ENCODE measurements at places on chromosomes 5 and 9.

DNA sequence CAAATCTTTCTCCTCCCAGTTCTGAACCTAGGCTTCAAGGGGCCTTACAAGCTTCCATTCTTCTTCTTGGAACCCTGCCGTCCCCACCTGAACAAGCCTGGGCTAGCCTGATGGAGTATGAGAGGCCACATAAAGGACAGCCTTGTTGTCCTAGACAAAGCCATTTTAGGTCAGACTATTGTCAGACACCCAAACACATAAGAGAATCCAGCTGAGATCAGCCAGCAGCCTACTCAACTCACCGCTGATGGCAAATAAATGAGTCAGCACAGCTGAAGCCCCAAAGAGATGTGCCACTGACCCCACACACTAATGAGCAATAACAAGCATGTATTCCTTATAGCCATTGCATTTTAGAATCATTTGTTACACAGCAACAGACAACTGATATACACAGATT is 33.8 kb downstream of the SVEP1 start:
- no peak for DNase-seq

DNA sequence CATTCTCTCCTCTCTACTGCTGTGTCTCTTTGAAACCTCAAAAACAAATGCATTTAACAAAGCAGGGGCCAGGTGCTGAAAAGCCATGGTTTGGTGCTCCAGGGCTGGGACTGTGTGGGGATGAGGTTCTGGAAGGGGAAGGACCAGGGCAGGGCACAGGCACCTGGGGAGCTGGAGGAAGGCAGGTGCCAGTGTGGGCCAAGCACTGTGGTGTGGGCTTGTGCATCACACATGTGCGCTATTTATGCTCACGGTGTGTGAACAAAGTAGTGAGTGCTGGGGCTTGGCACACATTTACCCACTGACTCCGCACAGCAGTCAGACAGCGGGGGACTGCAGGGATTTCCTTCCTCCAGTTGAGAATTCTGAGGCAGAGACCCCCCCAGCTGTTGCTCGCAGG is 10.1 kb downstream of the HRH2 start:
- no peak for DNase-seq

- DNase-seq = no peak
These were observed 18.7 kb downstream of the ERGIC1 start for GRCh38 chr5:172852490-172853354.

- no peak for DNase-seq
These were observed 29.4 kb downstream of the SMAD5 start for GRCh38 chr5:136162008-136162407.

GRCh38 chr9:8895861-8896224 is 1096.3 kb upstream of the DMAC1 start:
- DNase-seq = no peak

- DNase-seq = no peak
These were observed at the start of gene NR2F1 for GRCh38 chr5:93582677-93583438. Gene NR2F1, plus strand, starts transcription at chr5:93583222. Its CDS starts 1,802 bp downstream, at chr5:93585024.

DNA sequence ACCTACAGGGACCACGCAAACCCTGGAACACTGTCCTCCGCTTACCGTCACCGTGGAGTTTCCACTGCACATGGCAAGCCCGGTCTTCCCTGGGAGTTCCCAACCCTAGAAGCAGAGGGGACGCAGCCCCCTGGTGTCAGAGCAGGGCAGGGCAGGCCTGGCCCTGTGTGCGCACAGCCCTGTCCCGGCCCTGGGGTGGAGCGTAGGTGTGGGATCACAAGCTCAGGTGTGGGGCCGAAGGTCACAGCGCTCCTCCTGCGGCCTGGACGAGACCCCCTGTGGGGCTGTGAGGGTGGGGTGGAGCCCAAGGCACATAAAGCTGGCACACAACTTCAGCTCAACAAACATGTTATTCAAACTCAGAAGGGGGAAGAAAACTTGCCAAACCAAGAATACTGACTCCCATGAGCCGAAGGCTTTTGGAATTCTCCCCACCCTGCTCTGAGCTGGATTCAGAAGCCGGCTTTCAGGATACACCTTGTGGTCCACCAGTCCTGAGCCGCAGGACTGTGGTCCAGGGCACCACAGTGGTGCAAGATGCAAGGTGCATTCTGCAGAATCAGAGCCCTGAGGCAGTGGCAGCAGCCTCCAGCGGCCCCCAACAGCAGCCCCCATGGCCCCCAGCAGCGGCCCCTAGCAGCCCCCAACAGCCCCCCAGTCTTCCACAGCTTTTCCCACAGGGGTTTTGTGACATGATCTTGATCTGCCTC is 11.8 kb upstream of the EXOC3 start:
- DNase-seq = no peak

- no peak for DNase-seq
These were observed 213.8 kb downstream of the ATP10B start for GRCh38 chr5:160638161-160638742.

DNA sequence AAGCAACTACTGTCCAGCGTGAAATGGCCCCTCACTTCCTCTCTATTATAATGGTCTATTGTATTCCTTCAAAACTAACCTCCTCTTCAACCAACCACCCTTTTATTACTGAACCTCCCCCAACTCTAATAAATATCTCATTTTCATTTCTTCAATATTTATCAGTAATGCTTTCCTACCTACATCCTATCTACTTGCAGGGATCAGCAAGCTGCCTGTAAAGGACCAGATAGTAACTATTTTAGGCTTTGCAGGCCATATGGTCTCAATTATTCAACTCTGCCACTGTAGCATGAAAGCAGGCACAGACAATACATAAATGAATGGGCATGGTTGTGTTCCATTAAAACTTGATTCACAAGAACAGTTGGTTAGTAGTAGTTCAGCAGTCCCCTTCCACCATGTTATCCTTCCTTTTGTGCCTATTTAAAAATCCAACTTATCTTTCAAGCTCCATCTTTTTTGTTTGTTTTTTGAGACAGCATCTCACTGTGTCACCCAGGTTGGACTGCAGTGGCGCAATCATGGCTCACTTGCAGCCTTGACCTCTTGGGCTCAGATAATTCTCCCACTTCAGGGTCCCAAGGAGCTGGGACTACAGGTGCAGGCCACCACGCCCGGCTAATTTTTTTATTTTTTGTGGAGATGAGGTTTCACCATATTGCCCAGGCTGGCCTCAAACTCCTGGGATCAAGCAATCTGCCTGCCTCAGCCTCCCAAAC is 45.8 kb downstream of the PCDHGC5 start:
- DNase-seq = no peak

- DNase-seq = no peak
These were observed 10.5 kb upstream of the ELL2 start for GRCh38 chr5:95972196-95972595.

DNA sequence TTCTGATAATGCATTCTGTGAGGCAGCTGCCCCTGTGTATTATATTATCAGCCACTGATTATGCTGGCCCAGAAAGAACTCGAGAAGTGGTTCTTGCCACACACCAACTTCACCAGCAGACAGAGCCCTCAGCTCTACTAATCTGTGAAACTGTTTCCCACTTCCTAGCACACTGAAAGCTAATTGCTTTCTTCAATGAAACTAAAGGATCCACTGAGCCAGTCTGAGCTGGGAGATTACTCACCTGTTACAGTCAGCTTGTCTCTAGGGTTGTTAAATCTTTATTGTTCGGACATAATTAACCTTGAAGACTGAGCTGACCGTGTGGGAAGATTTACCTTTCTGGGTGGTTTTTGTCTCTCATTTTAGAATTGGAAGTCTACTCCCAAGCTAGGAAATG is 263.2 kb downstream of the KCTD16 start:
- no peak for DNase-seq

DNA sequence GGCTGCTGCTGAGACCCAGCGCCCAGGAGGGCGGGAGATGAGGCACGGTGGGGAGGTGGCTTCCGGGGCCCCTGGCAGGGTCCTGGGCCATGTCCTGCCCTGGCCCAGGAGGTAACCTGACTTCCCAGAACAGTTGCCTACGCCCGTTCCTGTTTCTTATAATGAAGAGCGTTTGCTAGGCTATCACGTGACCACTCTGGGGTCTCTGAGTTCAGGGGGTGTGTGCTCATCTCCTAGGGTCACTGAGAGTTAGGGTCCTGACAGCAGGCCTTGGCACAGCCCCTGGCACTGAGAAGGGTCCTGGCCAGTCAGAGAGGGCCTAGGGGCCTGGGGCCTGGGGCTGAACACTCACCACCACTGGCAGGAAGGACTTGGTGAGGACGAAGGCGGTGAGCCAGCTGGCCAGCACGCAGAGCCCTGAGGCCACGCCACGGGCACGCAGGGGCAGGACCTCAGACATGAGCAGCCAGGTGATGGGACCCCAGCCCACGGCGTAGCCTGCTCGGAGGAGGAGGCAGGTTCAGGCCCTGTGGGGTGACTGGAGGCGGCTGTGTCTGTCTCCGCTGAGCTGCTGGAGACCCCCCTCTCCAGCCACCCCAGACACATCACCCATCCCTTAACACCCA is 6.0 kb downstream of the SLC2A6 start:
- DNase-seq = no peak

DNA sequence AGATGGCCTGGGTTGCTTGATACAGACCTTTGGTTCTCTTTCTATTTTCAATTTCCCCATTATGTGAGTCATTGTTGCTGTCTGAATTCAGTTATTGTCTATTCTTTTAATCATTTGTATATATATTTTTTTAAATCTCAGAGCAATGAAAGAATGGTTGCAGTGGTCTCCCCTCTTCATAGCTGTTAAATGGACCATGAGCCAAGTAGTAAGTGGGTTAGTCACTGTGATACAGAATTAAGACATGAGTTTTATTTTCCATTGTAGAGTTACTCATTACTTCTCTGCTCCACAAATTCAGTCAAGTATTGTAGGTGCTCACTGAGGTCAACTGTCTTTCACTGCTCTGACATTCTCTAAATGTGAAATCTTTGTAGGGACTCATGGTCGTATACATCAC is 174.6 kb upstream of the GRAMD2B start:
- DNase-seq = no peak

- no peak for DNase-seq
These were observed 77.7 kb downstream of the EBF1 start for GRCh38 chr5:159021901-159022556.

DNA sequence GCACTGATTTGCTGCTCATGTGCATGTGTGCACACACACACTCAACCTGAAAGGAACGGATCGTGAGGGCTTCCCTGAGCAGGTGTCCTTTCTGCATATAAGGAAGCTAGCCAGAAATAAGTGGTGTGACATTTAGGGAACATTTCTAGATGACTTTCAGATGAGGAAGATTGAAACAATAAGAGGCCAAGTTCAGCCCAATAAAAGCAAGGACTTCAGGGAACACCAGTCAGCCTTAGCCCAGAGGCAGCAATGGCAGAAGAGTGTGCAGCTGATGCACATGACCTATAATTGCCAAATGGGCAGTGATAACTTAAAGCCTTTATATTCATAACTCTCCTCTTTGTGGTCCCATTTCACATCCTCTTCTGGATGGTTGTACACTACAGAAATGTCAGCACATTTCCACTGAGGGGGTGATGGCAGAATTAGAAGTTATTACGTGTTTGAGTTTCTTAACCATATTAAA is 255.5 kb downstream of the TRIM32 start:
- DNase-seq = no peak

DNA sequence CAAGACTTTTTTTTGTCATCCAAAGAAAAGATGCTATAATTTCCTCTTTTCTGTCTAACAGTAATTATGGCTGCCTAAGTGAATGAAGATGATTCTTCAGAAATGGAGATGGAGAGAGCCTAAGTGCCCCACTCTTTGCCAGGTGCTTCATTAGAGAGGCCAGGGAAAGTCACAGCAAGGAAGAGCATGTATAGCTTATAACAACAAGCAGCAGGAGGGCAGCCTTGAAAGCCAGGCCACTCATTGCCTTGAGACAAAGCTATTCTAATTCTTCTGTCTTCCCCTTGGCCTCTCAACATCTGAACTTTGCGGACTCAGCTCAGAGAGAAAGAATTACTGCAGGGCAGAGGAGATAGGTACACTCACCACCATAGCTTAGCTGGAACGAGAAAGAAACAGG is 112.0 kb upstream of the ZNF366 start:
- DNase-seq = no peak

DNA sequence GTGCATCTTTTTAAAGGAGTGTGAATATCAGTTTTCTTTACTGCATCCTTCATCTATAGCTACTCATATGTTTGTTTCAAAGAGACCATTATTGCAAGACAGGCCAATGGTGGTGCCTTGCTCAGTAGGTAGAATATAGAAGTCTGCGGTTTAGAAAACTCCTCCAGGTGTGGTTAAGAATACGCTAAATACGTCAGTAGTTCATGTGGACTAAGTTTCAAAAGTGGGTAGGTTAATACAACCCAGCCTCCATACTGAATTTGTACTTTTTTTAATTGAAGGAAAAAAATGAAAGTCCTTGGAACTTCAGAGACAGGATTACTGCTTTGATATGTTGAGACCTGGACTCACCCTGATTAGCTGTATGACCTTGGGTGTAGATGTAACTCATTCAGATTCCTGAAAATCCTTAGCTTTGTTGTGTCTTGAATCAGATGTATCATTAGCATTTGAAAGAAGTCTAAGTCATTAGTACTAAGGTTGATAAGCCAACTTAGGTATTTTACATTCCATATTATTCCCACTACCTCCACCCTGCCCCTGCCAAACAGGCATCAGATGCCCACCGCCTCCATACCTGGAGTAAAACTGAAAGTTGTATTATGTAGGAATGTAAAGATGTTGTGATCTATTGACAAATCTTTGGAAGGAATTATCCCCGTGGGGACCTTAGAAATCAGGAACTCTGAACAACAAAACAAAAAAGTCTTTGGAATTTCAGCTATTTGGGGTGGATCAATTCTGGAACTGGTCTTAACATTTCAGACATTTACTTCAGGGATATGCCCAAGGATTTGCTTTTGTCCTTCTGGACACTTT is 6.1 kb downstream of the BASP1 start:
- no peak for DNase-seq

DNA sequence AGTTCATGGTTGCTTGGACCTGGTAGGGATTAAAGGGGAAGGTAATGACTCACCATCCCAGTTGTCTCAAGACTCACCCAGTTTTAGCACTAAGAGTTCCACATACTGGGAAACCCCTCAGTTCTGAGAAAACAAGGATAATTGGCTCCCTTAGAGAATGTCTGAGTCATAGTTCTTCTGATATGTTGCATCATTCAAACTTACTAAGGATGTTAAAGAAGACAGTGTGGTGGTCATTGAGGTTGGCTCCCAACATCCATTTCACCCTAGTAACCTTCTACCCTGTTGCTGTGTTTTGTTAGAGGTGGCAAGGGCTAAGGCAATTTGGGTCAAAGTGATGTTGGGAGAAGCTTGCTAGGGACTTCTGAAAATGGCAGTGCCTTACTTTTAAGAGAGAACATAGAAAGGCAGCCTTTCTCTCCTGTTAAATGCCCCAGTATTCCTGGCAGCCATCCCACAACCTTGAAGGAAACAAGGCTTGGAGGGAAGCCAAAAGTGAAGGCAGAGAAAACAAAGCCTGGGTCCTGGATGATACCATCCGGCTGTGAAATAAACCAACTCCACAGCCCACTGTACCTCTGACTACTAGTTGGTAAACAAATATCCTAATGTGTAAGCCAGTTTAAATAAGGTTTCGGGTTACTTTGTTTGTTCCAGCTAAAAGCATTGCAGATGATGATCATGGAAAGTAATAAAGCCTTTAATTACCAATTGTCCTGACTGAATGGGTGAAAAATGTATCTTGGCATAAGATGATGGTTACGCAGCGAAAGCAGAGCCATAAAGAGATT is 80.4 kb upstream of the ADAMTSL1 start:
- DNase-seq = no peak

Measured in stimulated activated CD8-positive, alpha-beta memory T cell treated with anti-CD3 and anti-CD28 coated beads, Interleukin-7, amount 100 ng/mL, for 4 hours (primary cell).